Liver (tissue), 10 donors: ENCODE measurements at places on chromosomes 16 and 17. TPM values are rescaled to one million over a fixed set of nuclear protein-coding genes. Genes with fewer than 3 reads are reported as not detected.

Gene TEKT5
- 0.92 TPM for total RNA-seq

GRCh38 chr17:72432143-72432621 lies 311.4 kb downstream of the SOX9 start:
- no peak for DNase-seq

Gene NT5C
- 13.6 TPM for total RNA-seq

Gene SPATA22
- 0.42 TPM for total RNA-seq

Gene RAD51D
- 6.1 TPM for total RNA-seq

DNA sequence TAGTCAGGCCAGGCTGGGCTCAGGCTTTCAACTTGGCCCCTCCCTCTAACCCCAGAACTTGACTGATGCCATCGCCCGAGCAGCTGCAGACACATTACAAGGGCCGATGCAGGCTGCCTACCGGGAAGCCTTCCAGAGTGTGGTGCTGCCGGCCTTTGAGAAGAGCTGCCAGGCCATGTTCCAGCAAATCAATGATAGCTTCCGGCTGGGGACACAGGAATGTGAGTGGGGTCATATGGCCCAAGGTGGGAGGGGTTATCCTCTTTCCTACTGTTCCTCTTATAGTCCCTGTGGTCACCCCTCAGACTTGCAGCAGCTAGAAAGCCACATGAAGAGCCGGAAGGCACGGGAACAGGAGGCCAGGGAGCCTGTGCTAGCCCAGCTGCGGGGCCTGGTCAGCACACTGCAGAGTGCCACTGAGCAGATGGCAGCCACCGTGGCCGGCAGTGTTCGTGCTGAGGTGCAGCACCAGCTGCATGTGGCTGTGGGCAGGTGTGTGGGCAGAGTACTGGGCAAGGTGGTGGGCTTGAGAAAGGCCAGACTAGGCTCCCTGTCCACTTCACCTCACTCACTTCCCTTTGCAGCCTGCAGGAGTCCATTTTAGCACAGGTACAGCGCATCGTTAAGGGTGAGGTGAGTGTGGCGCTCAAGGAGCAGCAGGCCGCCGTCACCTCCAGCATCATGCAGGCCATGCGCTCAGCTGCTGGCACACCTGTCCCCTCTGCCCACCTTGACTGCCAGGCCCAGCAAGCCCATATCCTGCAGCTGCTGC lies 2.1 kb upstream of the NRN1L start:
- DNase-seq = no peak

GRCh38 chr17:20242271-20242670 lies 225.1 kb downstream of the LGALS9B start:
- no peak for DNase-seq

DNA sequence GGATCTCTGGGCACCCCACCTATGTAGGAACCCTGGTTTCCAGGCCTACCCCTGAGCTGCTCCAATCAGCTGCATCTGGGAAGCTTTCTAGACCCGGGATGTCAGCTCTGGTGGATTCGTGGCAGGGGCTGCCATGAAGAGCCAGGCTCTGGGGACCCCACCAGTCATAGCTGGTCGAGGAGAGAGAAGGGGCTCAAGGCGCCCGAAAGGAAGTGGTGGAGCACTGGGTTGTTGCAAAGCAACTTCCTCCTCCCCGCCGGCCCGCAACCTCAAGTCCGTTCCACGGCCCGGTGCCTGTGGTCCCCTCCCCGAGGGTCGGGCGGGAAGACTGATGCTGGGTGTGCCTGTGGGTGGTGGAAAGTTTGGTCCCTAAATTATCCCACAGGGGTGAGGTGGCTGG lies 10.2 kb downstream of the TBKBP1 start:
- DNase-seq = no peak

DNA sequence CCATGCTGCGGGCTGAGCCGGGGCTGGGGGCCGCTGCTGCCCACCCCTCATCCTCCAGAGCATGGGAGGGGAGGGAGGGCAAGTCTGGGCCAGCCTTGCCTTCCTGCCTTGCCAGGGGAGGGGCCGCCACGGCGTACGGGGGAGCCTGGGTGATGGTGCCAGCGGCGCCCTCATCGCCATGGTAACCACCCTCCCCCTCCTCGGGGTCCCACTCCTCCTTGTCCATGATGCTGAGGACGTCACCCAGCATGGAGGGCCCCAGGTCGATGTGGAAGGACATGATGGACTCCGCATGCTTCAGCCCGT lies 23.9 kb upstream of the CPSF4L start:
- DNase-seq = no peak

Gene TBC1D3I
- total RNA-seq = not detected

GRCh38 chr16:52364500-52364899 lies 182.4 kb downstream of the TOX3 start:
- no peak for DNase-seq

Gene ZDHHC1
- 0.33 TPM for total RNA-seq

Gene GUCY2D
- not detected for total RNA-seq
